Stimulated activated naive CD4-positive, alpha-beta T cell treated with Interleukin-2 at 50 U/mL for 16 hours (primary cell): ENCODE measurements at places on chromosomes 1 and 21.

GRCh38 chr1:206895837-206896242 lies 1.4 kb upstream of the IL24 start:
- DNase-seq, result no peak

DNA sequence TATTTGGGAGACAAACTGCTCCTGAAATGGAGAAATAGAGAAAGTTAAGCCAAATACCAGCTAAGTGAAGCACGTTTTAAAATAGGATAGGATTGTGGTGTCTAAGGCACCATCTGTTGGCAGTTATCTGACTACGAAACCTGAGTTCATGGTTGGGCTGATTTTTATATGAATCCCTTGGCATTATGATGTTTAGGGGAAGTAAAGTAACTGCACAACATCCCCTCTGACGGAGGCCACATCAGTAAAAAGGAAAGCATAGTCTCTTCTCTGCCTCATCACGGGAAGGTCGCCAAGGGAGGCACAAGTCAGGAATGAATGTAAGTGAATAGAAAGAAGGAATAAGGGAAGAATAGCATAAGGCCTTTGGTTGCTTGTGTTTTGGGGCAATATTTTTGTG lies 128.0 kb downstream of the PRRX1 start:
- no peak for DNase-seq

DNA sequence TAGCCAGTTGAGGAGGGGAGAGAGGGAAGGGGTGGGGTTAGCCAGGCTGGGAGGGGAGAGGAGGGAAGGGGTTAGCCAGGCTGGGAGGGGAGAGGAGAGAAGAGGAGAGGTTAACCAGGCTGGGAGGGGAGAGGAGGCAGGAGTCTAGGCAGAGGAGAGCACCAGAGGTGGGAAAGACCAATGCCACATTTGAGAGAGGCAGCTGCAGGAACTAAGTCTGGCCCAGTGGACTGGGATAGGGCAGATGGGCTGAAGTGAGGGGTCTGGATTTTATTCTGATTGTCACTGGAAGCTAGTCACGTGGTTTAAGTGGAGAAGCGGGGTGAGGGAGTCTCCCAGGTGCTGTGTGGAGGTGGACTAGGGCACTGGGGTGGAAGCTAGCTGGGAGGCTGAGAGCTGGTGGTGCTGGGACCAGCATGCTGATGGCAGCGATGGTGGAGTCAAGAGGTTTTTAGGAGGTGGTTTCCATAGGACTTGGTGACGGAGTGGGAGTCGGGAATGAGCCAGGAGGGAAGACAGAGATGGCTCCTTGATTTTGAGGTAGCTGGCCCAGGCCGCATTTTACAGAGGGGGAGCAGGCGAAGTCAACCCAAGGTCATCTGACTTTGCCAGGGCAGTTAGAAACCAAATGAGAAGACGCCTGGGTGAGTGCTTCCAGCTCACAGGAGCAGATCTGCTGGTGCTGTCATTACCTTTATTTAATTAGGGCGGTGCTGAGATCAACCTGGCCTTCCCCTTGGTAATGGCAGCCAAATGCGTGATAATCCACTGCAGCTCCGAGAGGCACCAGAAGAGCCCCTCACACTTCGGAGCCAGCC lies 42.8 kb downstream of the DISP3 start:
- DNase-seq, result no peak

- DNase-seq, result no peak
Observed at GRCh38 chr1:9778905-9779304, 44.9 kb downstream of the CLSTN1 start.

- DNase-seq, result no peak
Observed at GRCh38 chr1:79196211-79196610, 189.7 kb upstream of the ADGRL4 start.

- DNase-seq, result no peak
Observed at GRCh38 chr1:244273845-244274619, 177.7 kb downstream of the ADSS2 start.

DNA sequence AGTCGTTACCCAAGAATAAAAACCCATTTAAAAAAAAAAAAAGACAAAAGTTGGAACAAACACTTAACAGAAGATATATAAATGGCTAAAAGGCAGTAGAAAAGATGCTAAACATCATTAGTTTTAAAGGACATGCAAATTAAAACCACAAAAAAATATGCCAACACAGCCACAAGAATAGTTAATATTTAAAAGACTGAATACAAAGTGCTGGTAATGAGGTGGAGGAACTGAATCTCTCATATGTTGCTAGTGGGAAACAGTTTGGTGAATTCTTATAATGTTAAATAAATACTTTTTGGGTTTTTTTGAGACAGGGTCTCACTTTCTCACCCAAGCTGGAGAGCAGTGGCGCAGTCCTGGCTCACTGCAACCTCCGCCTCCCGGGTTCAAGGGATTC lies 10.0 kb downstream of the LRRC40 start:
- no peak for DNase-seq
